CD4-positive, alpha-beta memory T cell (primary cell): ENCODE measurements at places on chromosomes 6 and 20. TPM values are rescaled to one million over a fixed set of nuclear protein-coding genes. Genes with fewer than 3 reads are reported as not detected.

GRCh38 chr6:111852725-111853124 is 20.5 kb downstream of the FYN start:
- H3K4me1 ChIP-seq: peaks cover 97% of the 10 kb centered on the region
- no peak overlapping the region for H3K4me3 ChIP-seq
- H3K36me3 ChIP-seq: no peaks in the 10 kb centered on the region
- no peak overlapping the region for H3K27ac ChIP-seq
- H3K27me3 ChIP-seq: no peaks in the 10 kb centered on the region

GRCh38 chr6:67068781-67069180 is 1361.8 kb upstream of the EYS start:
- DNase-seq: no peak
- H3K4me1 ChIP-seq: no peaks in the 10 kb centered on the region
- H3K4me3 ChIP-seq: no peak overlapping the region
- H3K36me3 ChIP-seq: no peaks in the 10 kb centered on the region

Gene PTK7
- 0.08 TPM for polyA plus RNA-seq

Gene BPIFA1
- not detected for polyA plus RNA-seq

- no peaks in the 10 kb centered on the region for H3K4me1 ChIP-seq
- H3K27me3 ChIP-seq: no peaks in the 10 kb centered on the region
- H3K36me3 ChIP-seq: no peaks in the 10 kb centered on the region
- H3K4me3 ChIP-seq: no peak overlapping the region
- H3K27ac ChIP-seq: no peak overlapping the region
Observed at GRCh38 chr6:151254451-151255081, 14.8 kb downstream of the AKAP12 start.

DNA sequence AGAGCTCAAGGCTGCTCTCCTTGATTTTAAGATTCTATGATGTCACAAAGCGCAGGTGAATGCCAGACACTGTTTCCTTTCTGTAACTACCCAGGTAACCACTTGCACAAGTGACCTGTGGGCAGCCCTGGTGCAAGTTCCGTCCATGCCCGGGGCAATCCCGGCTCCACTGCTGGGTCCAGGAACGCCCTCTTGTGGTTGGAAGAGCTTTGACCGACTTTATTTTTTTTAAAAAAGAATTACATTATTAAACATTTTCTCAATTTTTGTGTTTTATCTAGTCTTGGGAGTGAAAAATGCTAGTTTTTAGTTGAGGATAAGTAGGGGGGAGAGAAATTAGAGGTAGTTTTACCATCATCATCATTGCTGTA is 695.2 kb downstream of the QKI start:
- no peaks in the 10 kb centered on the region for H3K27me3 ChIP-seq

Gene KCNQ2
- polyA plus RNA-seq: not detected

Gene AGER
- polyA plus RNA-seq: not detected

Gene MACROD2
- not detected for polyA plus RNA-seq

DNA sequence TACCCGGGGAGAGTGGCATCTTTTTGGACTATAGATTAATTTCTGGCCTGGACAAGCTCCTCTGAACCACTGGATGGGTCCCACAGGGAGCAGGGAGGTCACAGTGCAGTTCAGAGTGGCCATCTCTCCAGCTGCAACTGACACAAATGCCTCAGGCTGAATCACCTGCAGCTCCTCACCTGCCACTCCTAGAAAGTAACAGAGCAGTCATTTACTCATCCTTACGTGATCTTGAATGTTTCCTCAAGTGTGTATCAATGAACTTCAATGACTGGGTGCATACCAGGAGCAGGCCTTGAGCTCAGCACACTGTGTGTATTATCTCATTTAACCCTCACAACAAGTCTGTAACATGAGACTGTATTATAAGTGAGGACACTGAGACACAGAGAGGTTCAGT is 40.0 kb upstream of the SIRPG start:
- no peak for DNase-seq
- H3K27me3 ChIP-seq: no peaks in the 10 kb centered on the region
- H3K36me3 ChIP-seq: no peaks in the 10 kb centered on the region
- H3K27ac ChIP-seq: no peak overlapping the region
- H3K4me3 ChIP-seq: no peak overlapping the region

DNA sequence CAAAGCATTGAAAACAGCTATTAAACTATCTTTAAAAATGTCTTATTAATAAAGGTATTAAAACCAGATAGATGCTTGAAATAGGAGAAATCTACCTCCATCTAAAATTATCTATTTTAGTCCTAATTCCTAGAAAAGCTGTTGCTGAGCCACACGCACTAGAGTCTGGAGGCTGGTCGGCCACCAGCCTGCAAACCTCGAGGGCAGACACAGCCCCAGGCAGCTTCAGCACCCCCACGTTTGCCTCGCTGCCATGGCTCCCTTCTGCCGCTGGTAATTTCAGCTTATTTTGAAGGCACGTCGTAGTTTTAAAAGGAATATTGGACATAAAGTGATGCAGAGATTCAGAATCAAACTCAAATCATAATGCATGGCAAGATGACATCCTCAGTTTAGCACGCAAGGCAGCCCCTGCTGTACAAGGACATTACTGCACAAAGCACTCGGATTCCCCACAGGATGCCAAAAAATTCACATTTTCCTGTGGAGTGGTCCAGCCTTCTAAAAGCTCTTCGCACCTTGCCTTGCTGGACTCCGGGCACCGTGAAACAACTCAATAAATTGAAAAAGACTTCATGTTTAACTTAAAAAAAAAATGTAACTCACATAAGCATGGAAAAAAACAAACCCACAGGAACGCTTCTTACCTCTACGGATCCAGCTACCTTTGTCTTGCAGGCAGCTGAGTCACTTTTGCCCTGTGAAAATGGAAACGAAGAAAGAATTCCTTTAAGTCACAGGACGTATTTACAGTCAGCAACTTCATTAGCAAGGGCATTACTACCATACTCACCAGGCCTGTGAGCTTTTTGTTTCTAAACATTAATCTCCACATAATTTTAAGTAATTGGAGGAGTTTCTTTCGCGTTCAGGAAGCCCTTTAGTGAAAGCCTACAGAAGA is 143.4 kb upstream of the RPS6KA2 start:
- no peak for DNase-seq
- H3K27me3 ChIP-seq: no peaks in the 10 kb centered on the region
- no peak overlapping the region for H3K27ac ChIP-seq
- H3K36me3 ChIP-seq: no peaks in the 10 kb centered on the region
- H3K4me1 ChIP-seq: peaks cover 3% of the 10 kb centered on the region

DNA sequence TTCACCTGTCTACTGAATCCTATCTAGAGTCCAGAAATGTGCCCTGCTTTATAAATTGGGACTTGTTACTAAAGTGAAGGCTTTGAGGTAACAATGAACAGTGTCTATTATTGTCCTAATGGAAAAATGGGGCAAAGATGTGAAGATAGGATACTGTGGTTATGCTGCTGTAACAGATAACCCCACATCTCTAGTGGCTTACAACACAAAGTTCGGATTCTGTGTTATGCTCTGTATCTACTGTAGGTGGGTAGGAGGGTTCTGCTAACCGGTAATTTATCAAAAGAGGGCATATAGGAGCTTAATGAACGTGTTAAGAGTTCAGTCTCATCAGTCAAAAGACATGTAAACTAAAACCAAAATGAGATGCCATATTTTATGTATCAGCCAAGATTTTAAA is 6.2 kb downstream of the NAA20 start:
- DNase-seq: no peak
- H3K27me3 ChIP-seq: no peaks in the 10 kb centered on the region
- H3K36me3 ChIP-seq: peaks cover 3% of the 10 kb centered on the region
- H3K4me1 ChIP-seq: peaks cover 36% of the 10 kb centered on the region

GRCh38 chr6:149899926-149900619 is 2.2 kb upstream of the RAET1E start:
- no peaks in the 10 kb centered on the region for H3K36me3 ChIP-seq
- H3K4me3 ChIP-seq: no peak overlapping the region
- no peak overlapping the region for H3K27ac ChIP-seq
- no peak for DNase-seq
- peaks cover 27% of the 10 kb centered on the region for H3K4me1 ChIP-seq
- H3K27me3 ChIP-seq: no peaks in the 10 kb centered on the region

- H3K36me3 ChIP-seq: no peaks in the 10 kb centered on the region
- no peaks in the 10 kb centered on the region for H3K4me1 ChIP-seq
- no peak overlapping the region for H3K4me3 ChIP-seq
Observed at GRCh38 chr6:37674161-37674560, 23.5 kb downstream of the MDGA1 start.

GRCh38 chr6:30555816-30556065 is 548 bp downstream of the GNL1 start:
- no peaks in the 10 kb centered on the region for H3K27me3 ChIP-seq
- peaks cover 38% of the 10 kb centered on the region for H3K36me3 ChIP-seq
- peak overlapping the region; percentile 99 for H3K4me3 ChIP-seq
- no peak for DNase-seq

DNA sequence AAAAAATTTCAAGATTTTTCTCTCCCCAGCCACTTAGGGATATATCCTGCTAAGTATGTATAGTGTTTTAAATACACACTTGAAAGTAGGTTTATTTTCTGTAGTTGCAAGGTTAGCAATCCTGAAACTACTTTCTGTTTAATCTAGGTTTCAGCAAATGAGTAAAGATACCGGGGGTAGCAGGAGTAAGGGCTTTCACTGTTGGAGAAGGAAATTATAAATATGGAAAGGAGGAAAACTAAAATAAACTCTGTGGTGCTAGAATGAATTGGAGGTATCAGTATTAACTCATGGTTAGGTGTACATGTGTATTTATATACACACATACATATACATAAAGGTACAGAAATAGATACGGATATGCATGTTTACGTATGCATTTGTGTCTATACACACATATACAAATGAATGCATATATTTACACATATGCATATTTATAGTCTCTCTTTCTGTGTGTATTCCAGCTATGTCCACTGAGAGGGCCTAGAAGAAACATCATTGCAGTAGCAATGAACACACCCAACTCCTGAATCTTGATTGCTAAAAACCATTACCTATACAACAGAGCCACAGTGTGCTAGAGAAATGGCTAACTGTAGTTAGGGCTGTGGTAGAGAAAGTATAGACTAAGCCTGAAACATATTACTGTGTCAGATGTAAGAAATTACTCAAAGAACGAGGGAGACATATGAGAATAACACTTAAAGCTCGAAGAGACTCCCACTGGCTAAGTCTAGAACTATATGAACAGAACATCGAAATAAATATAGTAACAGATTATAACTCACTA is 95.9 kb upstream of the EMILIN3 start:
- no peaks in the 10 kb centered on the region for H3K4me1 ChIP-seq
- no peak overlapping the region for H3K4me3 ChIP-seq
- DNase-seq: no peak
- peaks cover 7% of the 10 kb centered on the region for H3K36me3 ChIP-seq
- H3K27ac ChIP-seq: no peak overlapping the region

Gene NOX3
- polyA plus RNA-seq: not detected

GRCh38 chr20:5780846-5781217 is 30.6 kb downstream of the SHLD1 start:
- H3K36me3 ChIP-seq: peaks cover 16% of the 10 kb centered on the region
- DNase-seq: no peak
- H3K4me3 ChIP-seq: no peak overlapping the region
- H3K4me1 ChIP-seq: peaks cover 5% of the 10 kb centered on the region
- no peak overlapping the region for H3K27ac ChIP-seq

Gene HCRTR2
- polyA plus RNA-seq: not detected

- H3K4me3 ChIP-seq: no peak overlapping the region
- no peak overlapping the region for H3K27ac ChIP-seq
- H3K36me3 ChIP-seq: no peaks in the 10 kb centered on the region
Observed at GRCh38 chr6:5490501-5491069, 229.3 kb downstream of the FARS2 start.

Gene PXDC1
- not detected for polyA plus RNA-seq

- no peak overlapping the region for H3K27ac ChIP-seq
- H3K4me3 ChIP-seq: no peak overlapping the region
- no peaks in the 10 kb centered on the region for H3K4me1 ChIP-seq
- H3K36me3 ChIP-seq: no peaks in the 10 kb centered on the region
- no peaks in the 10 kb centered on the region for H3K27me3 ChIP-seq
- no peak for DNase-seq
Observed at GRCh38 chr6:114172576-114173260, 170.1 kb downstream of the HS3ST5 start.

- no peak overlapping the region for H3K4me3 ChIP-seq
- DNase-seq: no peak
- no peaks in the 10 kb centered on the region for H3K4me1 ChIP-seq
- H3K36me3 ChIP-seq: no peaks in the 10 kb centered on the region
- H3K27ac ChIP-seq: no peak overlapping the region
- no peaks in the 10 kb centered on the region for H3K27me3 ChIP-seq
Observed at GRCh38 chr6:41271901-41272395, 14.5 kb downstream of the TREM1 start.

- no peak overlapping the region for H3K4me3 ChIP-seq
- no peak for DNase-seq
- H3K36me3 ChIP-seq: no peaks in the 10 kb centered on the region
- H3K27me3 ChIP-seq: peaks cover 35% of the 10 kb centered on the region
- no peak overlapping the region for H3K27ac ChIP-seq
Observed at GRCh38 chr6:7727946-7728854, 2.3 kb downstream of the BMP6 start.

Gene CRISP3
- polyA plus RNA-seq: not detected

Gene OLIG3
- polyA plus RNA-seq: not detected

Gene CST2
- not detected for polyA plus RNA-seq
